ENCODE measurements at places on chromosomes 4 and X.

GRCh38 chrX:150702966-150703694 lies 9.9 kb downstream of the MTMR1 start:
- no peaks in the 10 kb centered on the region for H3K27me3 ChIP-seq
- DNase-seq = no peak
- H3K36me3 ChIP-seq = no peaks in the 10 kb centered on the region
- peaks cover 7% of the 10 kb centered on the region for H3K4me1 ChIP-seq
- H3K4me3 ChIP-seq = no peak overlapping the region
- peak overlapping the region; percentile 30 for H3K27ac ChIP-seq

- H3K27ac ChIP-seq = no peak overlapping the region
- no peak for DNase-seq
These were observed 56.7 kb downstream of the PPP3CA start for GRCh38 chr4:101290654-101291053.

GRCh38 chrX:23610495-23610894 lies 56.8 kb upstream of the PRDX4 start:
- DNase-seq = no peak
- H3K4me1 ChIP-seq = no peaks in the 10 kb centered on the region
- H3K4me3 ChIP-seq = no peak overlapping the region
- no peaks in the 10 kb centered on the region for H3K27me3 ChIP-seq
- no peaks in the 10 kb centered on the region for H3K36me3 ChIP-seq

GRCh38 chrX:107171369-107172102 lies 34.7 kb downstream of the NUP62CL start:
- H3K36me3 ChIP-seq = no peaks in the 10 kb centered on the region
- H3K4me3 ChIP-seq = no peak overlapping the region
- H3K4me1 ChIP-seq = no peaks in the 10 kb centered on the region
- no peak for DNase-seq
- H3K27me3 ChIP-seq = no peaks in the 10 kb centered on the region
- no peak overlapping the region for H3K27ac ChIP-seq

DNA sequence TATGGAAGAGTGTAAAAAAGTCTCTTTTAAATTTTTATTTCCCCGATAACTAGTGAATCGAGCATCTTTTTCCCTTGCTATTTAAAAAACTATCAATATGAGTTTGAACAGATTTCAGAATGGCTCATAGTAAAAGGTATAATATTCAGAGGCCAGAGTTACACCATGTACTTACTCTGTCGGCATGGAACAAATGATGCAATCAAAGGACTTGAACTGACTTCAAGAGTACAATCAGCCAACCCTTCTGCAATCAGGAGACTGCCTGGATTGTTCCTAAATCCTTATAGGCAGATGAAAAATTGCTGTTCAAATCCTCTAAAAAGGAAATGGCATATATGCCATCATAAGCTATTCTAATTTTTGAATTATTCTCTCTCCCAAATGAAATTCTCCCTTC lies 273.3 kb downstream of the SH2D1A start:
- no peaks in the 10 kb centered on the region for H3K27me3 ChIP-seq
- no peaks in the 10 kb centered on the region for H3K36me3 ChIP-seq
- no peak for DNase-seq
- no peak overlapping the region for H3K27ac ChIP-seq
- H3K4me1 ChIP-seq = no peaks in the 10 kb centered on the region

Data from body of pancreas (tissue), 4 donors.